ENCODE measurements at places on chromosomes 13 and 19. TPM values are rescaled to one million over a fixed set of nuclear protein-coding genes. Genes with fewer than 3 reads are reported as not detected.

The FFAR1 gene
- not detected for total RNA-seq

The VRK3 gene
- 68.4 TPM for total RNA-seq

DNA sequence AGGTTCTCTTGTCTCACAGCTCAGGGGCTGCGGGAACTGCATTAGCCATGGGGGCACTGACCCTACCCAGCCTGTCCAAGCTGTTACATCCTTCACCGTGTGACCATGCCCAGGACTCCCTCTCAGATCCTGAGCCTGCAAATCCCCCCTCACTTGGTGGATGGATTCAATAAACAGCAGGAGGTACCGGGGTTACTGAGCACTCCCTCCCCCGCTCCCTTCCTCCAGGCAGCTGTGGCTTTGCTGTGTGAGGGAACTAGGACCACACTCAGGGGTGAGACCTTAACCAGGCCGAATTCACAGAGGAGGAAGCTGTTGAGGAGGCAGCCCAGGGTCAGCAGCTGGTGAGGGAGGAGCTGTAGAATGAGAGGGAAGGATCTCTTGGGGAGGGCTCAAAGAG, 27.0 kb upstream of the CEACAM1 start:
- DNase-seq: no peak

The FAM124A gene
- 0.12 TPM for total RNA-seq

The CYP4F2 gene
- total RNA-seq: 0.22 TPM

DNA sequence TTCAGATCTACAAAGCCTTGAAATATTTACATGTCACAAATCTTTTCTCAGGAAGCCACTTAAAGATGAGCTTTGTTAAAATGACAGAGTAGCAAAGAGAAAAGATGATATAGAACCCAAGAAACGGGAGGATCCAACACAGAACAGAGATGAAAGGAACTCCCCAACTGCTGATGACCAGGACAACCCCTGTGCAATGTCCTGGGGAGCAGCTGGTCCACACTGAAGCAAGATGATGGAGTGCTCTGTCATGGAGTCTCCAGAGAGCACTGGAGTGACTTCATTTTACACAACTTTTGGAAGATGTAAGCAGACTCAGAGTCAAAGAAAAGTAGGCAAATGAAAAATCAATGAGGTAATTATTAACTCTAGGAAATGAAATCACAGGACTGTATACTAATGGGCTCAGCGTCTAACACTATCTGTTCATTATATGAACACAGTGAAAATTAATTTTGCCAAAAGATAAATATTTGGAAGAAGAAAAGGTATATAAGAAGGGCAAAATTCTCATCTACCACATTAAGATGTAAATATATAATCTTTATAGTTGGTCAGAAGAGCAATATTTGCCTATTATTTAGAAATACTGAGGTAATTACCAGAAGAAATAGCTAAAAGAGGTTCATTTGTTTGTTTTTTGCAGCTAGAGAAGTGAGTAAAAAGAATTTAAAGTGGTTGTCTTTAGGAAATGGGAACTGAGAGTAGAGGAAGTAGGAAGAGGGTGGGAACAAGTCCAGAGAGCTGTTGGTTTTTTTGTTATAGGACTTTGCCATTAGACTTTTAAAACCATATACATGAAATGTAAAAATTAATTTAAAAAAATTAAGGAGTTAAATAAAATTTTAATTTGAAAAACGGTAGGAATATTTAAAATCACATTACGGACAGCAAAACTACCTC, 30.5 kb downstream of the MTRF1 start:
- DNase-seq: no peak

The CD37 gene
- total RNA-seq: not detected

DNA sequence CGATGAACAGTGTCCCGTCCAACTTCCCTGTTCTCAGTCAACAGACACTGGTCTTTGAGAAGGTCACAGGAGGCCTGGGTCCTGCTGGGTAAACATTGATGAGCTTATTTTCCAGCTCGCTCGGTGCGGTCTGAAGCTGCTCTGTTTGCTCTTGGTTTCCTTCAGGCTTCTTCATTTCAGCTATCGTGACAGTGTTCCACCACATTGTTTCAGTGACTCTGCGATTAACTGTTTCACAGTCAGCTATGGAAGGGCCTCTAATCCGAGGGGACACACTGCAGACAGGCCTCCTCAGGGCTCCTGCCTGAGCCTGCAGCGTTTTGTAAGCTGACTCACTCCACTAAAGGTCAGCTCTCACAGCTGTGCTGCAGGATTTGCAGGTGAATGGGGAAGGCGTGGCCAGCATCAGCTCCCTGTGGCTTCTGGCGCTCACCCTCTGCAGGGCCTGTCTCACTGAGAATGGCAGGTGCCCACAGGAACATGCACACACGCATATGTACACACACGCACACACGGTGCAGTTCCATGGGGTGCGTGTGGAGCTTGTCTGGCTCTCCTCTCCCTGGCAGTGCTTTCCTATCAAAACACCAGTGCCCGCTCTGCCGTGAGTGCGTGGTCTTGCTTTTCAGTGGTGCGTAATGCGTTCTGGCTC, 62.9 kb upstream of the MCF2L start:
- DNase-seq: no peak

The SYT5 gene
- 0.54 TPM for total RNA-seq

The ZNF345 gene
- 5.0 TPM for total RNA-seq

GRCh38 chr13:28320884-28321574, 173.9 kb downstream of the FLT1 start:
- no peak for DNase-seq

DNA sequence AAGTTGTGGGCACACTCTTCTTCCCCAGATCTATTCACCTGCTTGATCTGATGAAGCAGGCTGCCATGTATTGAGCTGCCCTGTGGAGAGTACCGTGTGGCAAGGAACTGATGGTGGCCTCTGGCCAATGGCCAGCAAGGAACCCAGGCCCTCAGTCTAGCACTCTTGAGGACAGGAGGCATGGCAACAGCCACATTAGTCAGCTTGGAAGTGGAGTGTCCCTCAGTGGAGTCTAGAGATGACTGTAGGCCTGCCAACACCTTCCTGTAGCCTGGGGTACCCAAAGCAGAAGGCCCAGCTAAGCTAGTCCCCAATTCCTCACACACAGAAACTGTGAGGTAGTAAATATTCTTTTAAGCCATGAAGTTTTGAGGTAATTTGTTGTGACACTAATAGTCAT, 412.5 kb downstream of the DACH1 start:
- no peak for DNase-seq
